ENCODE measurements at places on chromosomes 1 and 21.

DNA sequence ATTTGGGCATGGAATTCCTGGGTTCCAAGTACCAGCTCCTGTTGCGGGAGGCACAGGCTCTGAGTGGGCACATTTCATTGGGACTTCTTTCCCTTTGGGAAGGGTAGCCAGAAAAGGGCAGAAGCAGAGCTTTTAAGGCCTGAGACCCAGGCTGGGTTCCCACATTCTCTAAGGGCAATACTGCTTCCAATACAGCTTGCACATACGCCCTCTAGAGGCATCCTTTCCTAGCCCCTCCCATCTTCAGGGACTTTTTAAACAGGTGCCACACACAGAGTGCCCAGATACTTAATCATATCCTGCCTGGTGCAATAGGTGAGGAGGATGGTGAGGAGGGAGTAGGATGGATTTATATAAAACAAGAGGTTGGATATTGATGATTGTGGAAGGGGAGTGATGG is 5.7 kb downstream of the GPR88 start:
- no peak for DNase-seq

DNA sequence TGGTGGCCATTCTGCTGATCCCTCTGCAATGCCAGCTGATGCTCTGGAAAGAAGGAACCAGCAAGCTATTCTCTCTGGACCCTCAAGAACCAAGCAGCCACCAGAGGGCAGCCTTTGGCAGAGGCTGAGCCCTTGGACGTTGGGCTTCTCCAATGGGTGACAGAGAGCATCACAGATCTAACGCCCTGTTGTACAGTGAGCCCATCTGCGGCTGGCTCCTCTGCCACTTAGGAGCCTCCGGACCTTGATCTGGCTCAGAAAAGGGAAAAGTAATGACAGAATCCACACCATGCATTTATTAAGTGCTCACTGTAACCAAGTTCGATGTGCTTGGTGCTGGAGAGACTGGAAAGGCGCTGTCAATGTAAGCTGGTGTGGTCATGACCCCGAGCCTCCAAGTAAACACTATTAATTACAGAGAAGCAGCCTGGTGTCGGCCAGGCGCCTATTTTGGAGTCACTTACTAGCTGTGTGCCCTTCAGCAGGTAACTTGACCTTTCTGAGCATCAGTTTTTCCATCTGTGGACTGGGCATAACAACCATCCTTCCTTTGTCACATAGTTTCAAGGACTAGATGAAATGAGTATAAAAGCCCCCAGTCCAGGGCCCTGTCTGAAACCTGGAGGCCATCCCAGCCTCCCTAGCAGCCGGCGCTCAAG is 34.9 kb downstream of the ECE1 start:
- peak; percentile 76 for DNase-seq

DNA sequence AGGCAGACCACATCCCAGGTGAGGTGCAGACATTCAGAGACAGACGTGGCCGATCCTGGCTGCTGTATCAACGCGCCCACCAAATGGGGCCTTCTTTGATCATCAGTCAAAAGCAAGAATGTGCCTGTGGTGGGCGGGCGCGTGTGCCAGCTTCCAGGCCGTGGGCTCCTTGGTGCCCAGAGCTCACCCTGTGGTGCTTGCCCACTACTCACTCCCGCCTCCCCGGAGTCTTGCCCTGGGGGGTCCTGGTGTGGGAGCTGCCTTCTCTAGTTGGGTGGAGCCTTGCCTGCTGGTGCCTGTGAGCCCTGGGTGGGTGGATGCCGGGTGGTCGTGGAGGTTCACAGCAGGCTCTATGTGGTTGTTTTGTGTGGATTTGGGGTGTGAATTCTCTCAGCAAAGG is 70.6 kb downstream of the SKI start:
- DNase-seq, result no peak

GRCh38 chr1:164891615-164892014 is 332.6 kb downstream of the PBX1 start:
- DNase-seq, result no peak

- DNase-seq, result no peak
These were observed 566.8 kb upstream of the USP24 start for GRCh38 chr1:55781944-55782482.

- DNase-seq, result no peak
These were observed 70.8 kb upstream of the MPC2 start for GRCh38 chr1:168007691-168008090.

DNA sequence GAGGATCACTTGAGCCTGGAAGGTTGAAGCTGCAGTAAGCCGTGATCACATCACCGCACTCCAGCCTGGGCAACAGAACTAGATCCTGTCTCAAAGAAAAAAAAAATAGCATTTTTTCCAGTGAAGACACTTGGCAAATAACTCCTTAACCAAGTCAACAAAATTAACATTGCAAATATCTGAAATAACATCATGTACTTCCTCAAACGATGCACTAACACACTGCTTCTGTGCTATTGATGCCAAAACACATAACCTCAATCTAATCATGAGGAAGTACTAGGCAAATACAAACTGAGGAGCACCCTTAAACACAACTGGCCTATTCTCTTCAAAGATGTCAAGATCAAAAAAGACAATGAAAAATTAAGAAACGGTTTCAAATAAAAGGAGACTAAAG is 32.3 kb downstream of the PABPC4 start:
- no peak for DNase-seq

- DNase-seq, result no peak
These were observed 11.4 kb downstream of the VWA5B1 start for GRCh38 chr1:20302108-20302471.

GRCh38 chr1:75188892-75189291 is 54.7 kb downstream of the LHX8 start:
- no peak for DNase-seq

DNA sequence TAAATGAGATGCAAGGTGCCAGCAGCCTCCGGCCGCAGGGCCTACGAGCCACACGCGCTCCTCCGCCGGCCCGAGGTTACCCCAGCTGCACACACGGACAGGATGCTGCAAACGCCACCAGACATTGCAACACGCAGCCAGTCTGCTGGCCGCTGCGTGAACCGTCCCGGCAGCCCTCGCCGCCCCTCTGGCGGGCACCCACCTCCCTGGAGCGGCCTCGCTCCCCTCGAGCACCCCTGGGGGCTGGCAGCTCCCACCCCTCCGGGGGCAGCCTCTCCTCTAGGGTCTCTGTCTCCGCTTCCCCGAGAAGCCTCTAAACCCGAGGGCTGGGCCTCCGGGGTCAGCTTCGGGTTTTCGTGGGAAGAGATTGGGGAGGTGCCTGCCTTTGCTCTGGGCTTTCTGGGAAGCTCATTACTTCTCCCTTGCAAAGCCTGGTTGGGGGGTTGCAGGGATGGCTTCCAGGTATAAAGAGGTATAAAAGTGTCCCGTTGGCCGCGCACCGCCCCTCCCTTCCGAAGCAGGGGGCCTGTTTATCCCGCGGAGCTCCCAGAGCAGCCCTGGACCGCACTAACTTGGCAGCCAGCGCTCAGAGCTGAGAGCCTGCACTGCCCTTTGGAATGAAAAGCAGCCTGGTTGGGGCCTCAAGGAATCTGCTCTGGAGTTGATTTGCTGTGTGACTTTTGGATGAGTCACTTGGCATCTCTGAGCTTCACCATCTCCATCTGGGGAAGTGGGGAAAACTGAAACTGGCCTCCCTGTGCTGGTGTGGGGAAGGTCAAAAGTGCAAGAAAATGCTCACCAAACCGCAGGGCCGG is 21.8 kb downstream of the DHRS3 start:
- DNase-seq, result no peak

- no peak for DNase-seq
These were observed 5.2 kb upstream of the NR5A2 start for GRCh38 chr1:200022239-200022804.

DNA sequence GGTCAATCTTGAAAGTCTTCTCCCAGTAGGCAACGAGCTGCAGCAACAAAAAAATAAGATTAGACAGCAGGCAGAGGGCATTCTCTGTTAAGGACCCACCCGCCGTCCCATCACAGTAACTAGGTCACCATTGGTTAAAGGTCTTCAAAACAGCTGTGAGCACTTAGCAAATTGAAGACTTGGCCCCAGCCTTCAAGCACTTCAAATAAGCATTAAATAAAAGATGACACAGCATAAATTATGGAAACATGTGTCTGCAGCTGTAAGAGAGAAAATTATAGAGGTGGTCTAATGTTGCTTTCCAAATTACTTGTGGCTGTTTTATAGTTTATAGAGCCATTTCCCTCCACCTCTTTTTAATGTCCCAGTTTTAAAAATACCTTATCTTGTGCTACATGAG is 61.2 kb downstream of the VANGL1 start:
- no peak for DNase-seq

Measured in neuronal stem cell (in vitro differentiated cells).